ENCODE measurements at places on chromosomes 7 and 10. TPM values are rescaled to one million over a fixed set of nuclear protein-coding genes. Genes with fewer than 3 reads are reported as not detected.

The CDC14C gene
- total RNA-seq = not detected

The NUTM2E gene
- total RNA-seq = not detected

The MACC1 gene
- 0.93 TPM for total RNA-seq

The UCN3 gene
- not detected for total RNA-seq

The PAX4 gene
- not detected for total RNA-seq

The EMX2 gene
- total RNA-seq = not detected

The MARVELD1 gene
- 2.3 TPM for total RNA-seq

The SPDYE6 gene
- not detected for total RNA-seq

The NKX1-2 gene
- not detected for total RNA-seq

The FBXL13 gene
- total RNA-seq = 0.75 TPM

The DEPP1 gene
- 10.7 TPM for total RNA-seq

The IFIT1B gene
- 13.3 TPM for total RNA-seq

The LIPM gene
- total RNA-seq = not detected

The TMEM130 gene
- not detected for total RNA-seq

The CFAP69 gene
- total RNA-seq = 11.7 TPM

The SLC18A2 gene
- 1.8 TPM for total RNA-seq

The TMEM229A gene
- not detected for total RNA-seq

The C7orf57 gene
- total RNA-seq = not detected

The ARHGAP22 gene
- 0.59 TPM for total RNA-seq

The TIMM23 gene
- total RNA-seq = 42.8 TPM

The INA gene
- total RNA-seq = not detected

The MMD2 gene
- not detected for total RNA-seq

The ENTPD1 gene
- 8.0 TPM for total RNA-seq

The ELFN1 gene
- total RNA-seq = 3.3 TPM

The RADIL gene
- 0.25 TPM for total RNA-seq

The ANKRD1 gene
- not detected for total RNA-seq

The CBLL1 gene
- 9.0 TPM for total RNA-seq

The FAM24B gene
- total RNA-seq = 0.84 TPM

The OPTN gene
- total RNA-seq = 26.7 TPM

The PIK3AP1 gene
- 43.0 TPM for total RNA-seq

The SNX10 gene
- total RNA-seq = 14.0 TPM

The CYP3A5 gene
- 21.9 TPM for total RNA-seq

The NPC1L1 gene
- 16.4 TPM for total RNA-seq

The PPP1R3C gene
- 34.6 TPM for total RNA-seq
